ENCODE measurements at places on chromosomes 3 and 15.

GRCh38 chr3:183812761-183813445 is 12.5 kb downstream of the MAP6D1 start:
- no peak for DNase-seq

DNA sequence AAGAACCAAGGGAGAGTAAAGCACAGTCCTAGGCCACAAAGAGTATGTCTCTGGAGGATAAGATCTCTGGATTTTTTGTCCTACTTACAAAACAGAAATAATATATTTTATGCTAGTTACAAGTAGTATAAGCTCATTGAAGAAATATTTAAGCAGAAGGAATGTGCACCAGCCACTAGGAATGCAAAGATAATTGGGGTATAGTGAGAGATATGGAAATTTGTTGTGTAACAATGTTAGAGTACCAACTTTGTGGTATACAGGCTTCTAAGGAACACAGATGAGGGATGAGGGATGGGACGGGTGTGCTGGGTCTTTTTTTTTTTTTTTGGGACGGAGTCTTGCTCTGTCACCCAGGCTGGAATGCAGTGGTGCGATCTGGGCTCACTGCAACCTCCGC is 26.5 kb downstream of the AKAP13 start:
- no peak for DNase-seq

- no peak for DNase-seq
Measured at GRCh38 chr15:82040862-82041261, 5.0 kb downstream of the MEX3B start.

GRCh38 chr15:98769867-98770266 is 121.5 kb downstream of the IGF1R start:
- no peak for DNase-seq

DNA sequence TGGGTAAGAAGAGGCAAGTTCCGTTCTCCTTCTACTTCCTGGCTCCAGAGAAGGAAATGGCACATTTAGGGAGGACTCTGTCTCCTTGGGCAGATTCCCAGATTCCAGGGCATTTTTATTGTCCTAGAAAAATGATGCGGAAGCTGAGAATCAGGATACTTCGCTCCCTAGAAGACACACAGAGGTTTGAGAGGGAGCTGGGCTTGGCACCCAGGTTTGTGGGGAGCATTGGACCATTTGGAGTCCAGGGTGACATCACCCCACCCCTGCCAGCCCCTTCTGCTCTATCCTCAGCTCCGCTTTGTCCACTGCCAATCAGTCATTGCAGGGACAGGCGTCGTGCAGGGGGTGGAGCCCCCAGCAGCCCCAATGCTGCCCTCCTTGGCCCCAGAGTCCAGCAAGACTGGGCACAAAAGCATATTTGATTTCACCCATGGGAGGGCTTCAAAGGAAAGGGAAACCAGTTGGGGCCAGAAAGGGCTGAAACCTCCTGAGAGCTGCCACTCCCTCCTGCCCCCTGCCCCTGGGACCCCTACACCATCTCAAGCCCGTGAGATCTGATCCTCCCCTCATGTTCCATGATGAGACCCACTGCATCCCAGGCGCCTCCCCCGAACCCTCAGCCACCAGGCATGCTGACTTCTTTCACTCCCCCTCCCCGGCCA is 129.8 kb upstream of the MEF2A start:
- DNase-seq: no peak

GRCh38 chr15:94701281-94701985 is 470.1 kb downstream of the MCTP2 start:
- DNase-seq: no peak

DNA sequence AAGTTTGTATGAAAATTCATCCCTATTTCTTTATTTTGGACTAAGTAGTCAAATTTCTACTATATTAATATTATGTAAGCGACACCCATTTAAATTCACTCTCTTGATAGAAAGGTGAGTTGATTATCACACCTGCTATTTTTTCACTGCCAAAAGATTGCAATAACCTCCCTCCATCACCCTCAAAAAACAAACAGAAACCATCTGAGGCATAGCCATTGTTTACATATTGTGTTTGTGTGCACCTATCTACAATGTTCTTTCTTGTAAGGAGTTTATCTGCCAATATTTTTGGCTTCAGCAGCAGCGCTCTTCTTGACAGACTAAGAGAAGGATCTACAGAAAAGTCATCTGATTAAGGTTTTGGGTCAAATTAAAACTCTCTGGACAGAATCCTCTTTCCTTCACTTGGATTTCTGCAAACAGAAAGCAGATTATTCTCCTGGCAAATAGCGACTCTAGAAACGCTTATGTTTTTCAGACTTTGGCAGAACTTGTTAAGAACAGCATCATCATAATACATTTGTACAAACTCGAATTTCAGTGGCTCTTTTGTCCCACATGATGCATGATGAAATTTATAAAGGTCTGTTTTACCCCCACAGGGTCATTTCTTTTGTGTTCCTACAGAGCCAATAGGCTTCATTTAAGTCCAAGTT is 48.6 kb downstream of the KCNMB2 start:
- DNase-seq: no peak

DNA sequence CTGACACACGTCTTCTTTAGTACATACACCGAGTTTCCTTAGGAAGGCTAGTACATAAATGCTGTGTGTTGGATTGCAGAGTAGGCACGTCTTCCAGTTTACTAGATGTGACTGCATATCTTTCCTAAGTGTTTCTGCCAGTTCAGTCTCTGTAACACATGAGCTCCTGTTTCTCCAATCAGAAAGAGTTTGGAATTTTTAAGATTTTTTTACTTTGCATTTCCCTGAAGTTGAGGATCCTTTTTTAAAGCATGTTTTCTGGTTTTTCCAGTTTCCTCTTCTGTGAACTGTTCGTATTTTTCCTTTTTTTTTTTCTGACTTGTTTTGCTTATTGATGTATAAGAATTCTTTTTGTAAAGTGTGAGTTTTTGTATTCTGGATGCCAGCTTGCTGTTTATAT is 7.5 kb upstream of the POLR2M start:
- no peak for DNase-seq

DNA sequence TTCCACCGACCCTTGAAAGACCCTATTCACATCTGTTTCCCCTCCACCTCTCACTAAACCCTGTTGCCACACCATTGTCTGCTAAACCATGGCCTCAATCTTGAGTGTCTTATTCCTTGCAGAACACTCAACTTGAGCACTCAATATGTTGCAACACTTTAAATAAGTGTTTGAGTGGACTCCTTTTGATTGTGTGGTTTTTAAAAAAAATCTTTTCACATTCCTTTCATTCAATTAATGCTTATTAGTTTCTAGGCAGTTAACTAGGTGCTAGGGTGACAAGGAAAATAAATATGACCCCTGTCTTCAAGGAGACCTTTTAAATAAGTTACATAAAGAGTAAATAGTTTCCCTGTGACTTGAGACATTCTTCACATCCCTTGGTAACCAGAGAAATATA is 13.3 kb upstream of the HHLA2 start:
- DNase-seq: no peak

DNA sequence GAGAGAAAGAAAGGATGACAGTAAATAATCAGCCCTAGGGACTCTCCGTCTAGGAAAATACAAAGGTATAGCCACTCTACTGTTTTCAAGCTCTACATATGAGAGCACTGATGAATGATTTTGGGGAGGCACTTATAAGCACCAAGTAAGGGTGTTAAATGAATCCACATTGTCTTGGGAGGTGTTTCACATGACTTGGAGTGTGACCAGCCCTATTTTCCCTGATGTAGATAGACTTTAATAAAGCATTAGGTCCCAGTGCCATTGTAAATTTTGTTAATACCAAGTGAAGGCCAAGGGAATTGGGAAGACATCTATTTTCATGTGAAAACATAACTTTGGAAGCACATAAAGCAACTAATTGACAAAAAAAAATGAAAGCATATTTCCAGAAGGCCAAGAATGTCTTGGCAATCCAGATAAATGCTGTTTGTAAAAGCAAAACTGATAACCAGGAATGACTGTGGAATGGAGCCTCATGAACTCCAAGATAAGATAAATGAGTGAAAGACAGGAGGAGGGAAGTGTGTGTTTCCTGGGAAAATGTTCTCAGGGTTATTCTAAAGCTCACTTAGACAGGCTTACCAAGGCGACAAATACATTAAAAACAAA is 96.0 kb upstream of the MYZAP start:
- no peak for DNase-seq

DNA sequence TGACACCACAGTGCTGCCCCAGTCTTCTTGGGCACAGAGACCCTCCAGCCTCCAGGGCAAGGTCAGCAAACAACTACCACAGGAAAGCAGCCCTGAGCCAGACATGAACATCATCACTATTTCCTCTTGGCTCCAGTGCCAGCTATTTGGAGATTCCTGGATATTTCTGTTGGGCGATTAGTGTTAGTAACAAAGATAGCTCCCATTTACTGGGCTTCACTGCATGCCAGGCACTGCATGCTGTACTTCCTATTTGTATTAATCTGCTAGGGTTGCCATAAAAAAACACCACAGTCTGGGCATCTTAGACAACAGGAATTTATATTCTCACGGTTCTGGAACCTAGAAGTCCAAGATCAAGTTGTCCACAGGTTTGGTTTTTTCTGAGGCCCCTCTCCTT is 255.1 kb upstream of the STT3B start:
- no peak for DNase-seq

- DNase-seq: no peak
Measured at GRCh38 chr15:80270472-80270871, 18.5 kb upstream of the CTXND1 start.

- no peak for DNase-seq
Measured at GRCh38 chr3:149955449-149955848, 15.2 kb downstream of the PFN2 start.

- no peak for DNase-seq
Measured at GRCh38 chr3:61913701-61914100, 352.3 kb downstream of the PTPRG start.

DNA sequence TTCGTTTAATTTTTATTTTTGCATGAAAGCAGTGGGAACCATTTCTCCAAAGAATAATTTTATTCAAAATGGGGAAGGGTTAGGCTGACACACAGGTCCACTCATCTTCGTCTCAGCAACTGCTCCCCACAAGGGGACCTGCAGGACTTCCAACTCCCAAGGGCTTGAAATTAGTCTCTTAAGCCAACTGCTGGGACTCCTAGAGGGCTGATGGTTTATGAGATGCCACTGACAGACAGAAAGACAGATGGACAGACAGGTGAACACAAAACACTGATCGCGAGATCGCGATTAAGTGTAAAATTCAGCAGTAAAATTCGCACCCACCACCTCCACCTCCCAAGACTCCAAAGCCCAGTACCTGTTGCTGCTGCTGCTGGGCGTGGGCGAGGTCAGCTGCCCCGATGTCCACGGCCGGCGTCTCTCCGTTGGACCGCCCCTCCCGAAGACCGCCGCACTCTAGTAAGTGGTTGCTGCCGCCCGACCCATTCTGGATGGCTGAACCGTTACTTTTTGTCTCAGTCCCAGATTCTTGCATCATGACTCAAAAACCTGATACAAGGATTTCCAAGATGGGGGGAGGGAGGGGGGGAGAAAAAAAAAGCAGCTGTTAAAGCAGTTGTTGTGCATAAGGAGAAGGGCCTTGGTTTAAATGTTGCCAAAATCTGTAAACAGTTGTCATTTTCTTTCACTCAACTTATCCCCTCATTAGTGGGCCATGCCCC is 385.5 kb downstream of the FOXP1 start:
- DNase-seq: no peak

DNA sequence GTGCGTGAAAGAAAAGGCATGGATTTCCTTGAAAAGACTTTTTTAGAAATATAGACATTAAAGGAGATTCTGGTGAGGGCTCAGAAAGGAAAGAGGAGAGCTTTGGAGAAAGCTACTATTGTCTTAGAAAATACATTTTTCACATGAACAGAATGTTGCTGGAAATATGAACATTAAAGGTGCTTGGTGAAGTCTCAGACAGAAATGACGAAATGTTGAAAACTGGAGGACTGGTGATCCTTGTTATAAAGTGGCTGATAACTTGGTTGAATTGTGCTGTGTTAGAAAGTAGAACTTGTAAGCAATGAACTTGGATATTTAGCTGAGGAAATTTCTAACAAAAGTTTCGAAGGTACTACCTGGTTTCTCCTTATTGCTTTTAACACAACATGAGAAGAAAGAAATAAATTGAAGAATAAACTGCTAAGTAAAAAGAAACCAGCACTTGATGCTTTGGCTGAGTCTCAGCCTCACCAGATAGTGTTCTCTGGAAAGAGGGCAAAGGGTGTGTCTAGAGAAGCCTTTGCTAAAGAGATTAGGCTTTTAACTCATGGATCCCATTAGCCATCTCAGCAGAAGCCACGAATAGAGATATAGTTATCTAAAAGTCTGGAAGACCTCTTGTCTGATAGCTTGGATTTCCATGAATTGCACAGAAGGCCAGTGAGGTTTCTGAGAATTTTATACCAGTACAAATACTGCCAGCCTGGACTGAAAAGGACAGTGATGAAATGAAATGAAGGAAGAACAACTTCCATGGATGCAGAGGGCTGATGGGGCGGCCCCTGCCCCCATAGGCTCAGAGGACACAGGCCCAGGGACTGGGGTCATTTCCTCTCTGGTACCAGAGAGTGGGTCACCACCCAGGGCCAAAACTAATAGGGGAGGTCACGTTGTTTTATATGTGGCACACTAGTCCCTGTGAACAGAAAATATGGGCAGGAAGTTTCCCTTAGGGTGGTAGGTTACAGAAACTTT is 91.5 kb downstream of the RPL22L1 start:
- no peak for DNase-seq

GRCh38 chr3:129605203-129605921 is 1.1 kb downstream of the PLXND1 start:
- DNase-seq: peak; percentile 31

DNA sequence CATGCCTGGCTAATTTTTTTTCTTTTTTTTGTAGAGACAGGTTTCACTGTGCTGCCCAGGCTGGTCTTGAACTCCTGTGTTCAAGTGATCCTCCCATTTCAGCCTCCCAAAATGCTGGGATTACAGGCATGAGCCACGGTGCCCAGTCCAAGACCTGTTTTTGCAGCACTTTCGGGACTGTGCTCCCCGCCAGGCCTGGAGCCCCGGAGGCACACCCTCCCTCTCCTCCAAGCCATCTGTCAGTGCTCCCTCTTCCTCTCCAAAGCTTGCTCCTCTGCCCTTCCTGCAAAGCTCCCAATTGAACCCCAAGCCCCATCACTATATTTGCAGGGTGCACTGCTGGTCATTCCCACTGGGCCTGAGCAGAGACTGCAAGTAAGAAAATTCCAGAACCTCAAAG is 98.1 kb downstream of the CORO2B start:
- no peak for DNase-seq

GRCh38 chr3:187014417-187014864 is 84.1 kb downstream of the ST6GAL1 start:
- DNase-seq: no peak
